Activated naive CD4-positive, alpha-beta T cell treated with anti-CD3 and anti-CD28 coated beads, Interleukin-2, amount 50 U/mL, for 72 hours (primary cell): ENCODE measurements at places on chromosomes 11 and 22. TPM values are rescaled to one million over a fixed set of nuclear protein-coding genes. Genes with fewer than 3 reads are reported as not detected.

DNA sequence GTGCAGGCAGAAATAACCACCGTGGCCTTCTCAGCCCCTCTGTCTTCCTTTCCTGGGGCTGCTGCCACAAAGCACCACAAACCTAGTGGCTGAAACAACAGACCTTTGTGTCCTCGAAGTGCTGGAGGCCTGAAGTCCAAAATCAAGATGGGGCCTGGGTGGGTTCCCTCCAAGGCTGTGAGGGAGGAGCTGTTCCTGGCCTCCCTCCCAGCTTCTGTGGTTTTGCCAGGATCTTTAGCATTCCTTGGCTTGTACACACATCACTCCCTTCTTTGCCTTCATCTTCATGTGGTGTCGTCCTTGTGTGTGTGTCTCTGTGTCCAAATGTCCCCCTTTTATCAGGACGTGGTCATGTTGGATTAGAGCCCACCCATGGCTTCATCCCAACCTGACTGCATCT is 29.0 kb upstream of the PARVG start:
- DNase-seq: no peak

- DNase-seq: no peak
Observed at GRCh38 chr22:16932577-16932976, 75.4 kb downstream of the GAB4 start.

- no peak for DNase-seq
Observed at GRCh38 chr11:98411777-98412176, 609.0 kb upstream of the CNTN5 start.

GRCh38 chr22:22244316-22245250 is at the start of gene VPREB1:
Gene VPREB1 (plus strand): TSS chr22:22244786. CDS start chr22:22244814, 28 bp downstream.
- no peak for DNase-seq

DNA sequence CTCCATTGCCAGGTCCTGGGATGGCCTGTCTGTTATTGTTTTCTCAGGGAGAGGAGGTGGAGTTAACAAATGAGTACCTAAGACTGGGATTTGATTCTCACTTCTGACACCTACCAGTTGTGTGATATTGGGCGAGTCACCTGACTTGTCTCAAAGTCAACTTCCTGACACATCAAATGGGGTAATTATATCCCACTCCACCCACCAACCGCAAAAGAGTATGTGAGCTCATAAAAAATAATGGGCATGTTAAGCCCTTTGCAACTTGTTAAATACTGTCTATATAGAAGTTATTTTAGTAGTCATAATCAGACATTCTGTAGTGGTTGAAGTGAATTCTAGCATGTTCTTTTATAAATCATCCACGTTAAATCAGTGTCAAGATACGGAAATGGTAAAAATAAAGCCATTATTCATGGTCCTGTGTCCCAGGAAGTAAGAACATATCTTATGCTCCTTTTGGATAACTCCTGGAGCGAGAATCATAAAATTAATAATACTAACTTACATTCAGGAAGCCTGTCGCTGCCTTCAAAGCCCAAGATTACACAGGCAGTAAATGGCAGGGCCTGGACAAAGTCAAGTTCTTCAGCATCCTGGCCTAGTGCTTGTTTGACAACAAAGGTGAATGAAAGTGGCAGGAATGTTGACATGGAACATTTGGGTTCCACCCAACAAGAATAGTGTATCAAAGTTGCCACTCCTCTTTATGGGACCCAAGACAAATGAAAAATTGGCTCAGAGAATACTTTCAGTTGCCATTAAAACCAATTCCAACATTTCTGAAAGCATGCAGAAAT is 54.3 kb downstream of the SYTL2 start:
- no peak for DNase-seq

- DNase-seq: no peak
Observed at GRCh38 chr11:1754376-1755150, 4.2 kb upstream of the IFITM10 start.

DNA sequence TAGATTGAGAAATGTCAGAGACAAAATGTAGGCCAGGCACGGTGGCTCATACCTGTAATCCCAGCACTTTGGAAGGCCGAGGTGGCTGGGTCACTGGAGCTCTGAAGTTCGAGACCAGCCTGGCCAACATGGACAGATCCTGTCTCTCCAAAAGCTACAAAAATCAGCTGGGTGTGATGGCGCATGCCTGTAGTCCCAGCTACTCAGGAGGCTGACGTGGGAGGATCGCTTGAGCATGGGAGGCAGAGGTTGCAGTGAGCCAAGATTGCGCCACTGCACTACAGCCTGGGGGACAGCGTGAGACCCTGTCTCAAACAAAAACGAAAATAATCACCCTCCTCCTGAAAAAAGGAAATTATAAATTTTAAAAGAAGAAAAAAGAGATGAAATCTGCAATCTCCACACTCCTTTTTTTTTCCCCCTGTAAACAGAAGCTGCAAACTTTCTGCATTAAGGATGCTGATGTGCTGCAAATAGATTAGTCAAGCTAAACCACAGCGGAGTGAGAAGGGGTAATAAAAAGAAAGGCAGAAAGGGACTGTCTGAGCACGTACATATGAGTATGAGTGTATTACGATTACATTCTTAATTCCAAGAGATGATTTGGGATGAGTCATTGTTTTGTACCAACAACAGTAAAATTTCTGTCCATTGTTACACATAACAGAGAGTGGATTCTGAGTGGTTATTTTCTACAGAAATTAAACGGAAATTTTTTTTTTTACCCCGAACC is 87.3 kb downstream of the SIK3 start:
- DNase-seq: no peak

DNA sequence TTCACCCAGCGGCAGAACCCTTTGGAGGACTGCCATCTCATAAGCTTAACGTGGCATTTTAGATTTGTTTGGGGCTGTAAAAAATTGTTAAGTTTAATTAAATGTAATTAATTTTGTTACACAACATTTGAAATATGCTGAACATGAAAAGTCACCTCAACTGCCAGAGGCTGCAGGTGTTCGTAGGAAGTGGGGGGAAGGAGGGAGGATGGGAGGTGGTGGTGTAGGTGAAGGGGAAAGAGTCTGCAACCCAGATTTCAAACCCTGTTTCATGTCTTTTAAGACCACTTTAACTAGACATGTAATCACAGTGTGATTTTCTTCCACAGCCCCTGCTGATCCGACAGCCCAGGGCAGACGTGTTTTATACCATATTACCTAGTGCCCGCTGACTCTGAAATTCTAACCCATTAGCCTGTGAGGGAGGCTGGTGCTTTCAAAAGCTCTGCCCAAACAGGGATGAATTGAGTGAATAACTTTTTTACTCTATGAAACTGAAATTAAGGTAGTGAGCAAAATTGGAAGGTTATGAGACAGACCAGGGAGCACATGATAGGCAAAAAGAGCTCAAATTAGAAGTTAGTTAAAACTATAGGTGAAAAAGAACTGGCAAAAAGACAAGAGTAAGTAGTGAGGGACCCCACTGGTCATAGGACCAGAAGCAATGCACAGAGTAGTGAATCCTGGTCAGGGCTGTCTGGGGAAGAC is 279.8 kb downstream of the DDX10 start:
- DNase-seq: no peak

- peak; percentile 20 for DNase-seq
Observed at GRCh38 chr22:49735411-49735900, 92.2 kb downstream of the BRD1 start.

GRCh38 chr11:80916173-80916798 is 1475.5 kb upstream of the TENM4 start:
- DNase-seq: no peak

DNA sequence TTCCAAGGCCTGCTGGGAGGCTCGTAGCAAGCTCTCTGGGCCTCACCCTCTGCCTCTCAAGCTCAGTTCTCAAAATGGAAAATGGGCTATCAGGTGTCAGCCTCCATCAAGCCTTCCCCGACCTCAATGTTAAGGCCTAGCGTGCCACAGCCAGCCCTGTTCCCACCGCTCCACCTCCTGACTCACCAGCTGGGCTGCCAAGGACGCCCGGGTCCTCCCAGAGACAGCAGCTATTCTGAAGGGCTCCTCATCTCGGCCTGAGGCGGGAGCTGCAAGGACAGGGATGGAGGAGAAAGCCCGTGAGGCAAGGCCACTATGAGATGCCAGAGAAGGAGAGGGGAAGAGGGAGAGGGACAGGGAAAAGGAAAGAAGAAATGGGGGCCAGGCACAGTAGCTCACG is 19.9 kb downstream of the ARAP1 start:
- no peak for DNase-seq

DNA sequence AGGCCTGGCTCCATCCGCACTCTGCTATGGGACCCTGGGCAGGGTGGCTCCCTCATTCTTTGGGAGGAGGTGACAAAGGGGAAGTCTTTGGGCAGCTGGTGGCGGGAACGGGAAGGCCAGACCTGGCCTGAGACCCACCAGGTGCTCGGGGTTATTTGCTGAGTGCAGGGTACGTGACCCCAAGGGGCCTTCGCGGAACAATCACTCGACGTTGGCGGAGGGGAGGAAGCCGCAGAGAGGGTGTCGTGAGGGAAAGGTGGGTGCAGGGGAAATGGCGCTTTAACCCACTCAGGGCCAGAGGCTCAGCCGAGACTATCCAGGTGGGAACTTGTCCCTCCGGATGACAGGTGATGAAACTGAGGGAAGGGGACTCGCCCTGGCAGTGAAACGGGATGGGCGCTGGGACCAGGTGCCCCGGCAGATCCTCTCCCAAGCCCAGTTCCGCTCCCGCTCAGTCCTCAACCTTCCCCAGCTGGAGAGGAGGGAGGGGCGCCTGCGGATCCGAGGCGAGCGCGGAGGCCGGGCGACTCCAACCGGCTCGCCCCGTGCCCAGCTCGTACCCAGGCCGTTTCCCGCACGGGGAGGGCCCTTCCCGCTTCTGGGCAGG is 911 bp downstream of the A4GALT start:
- DNase-seq: no peak

- DNase-seq: no peak
Observed at GRCh38 chr22:48849219-48849912, 978.3 kb downstream of the BRD1 start.

- peak; percentile 75 for DNase-seq
Observed at GRCh38 chr11:73242251-73243092, 24.4 kb downstream of the P2RY2 start.

DNA sequence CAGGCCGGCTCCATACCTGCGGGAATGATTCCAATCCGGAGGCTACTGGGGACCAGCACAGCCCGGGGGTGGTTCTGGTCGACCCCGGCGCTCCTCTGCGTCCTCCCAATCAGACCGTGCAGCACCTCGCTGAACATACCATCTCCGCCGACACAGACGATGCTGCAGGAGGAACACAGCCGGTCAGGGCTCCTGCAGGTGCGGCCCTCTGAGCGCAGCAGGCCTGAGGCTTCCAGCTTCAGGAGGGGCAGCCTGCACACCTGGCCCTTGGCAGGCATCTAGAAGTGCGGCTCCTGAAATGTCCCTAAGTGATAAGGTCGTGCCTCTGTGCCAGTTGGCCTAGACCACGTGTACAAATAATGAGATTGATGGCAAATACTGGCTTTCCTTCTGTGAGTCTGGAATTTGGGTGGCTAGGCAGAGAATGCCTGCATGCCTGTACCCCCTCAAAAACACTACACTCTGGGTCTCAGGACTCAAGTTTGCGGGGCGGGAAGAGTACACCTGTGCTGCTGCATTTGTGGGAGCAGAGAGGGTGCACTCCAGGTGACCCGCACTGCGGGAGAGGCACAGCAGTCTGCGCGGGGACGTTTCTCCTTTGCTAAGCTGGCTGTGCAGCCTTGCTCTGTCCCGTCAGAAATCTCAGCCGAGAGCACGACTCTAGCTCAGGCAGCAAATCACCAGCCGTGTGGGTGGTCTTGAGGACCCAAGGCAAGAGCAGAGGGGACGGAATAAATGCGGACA is 30.1 kb downstream of the CERK start:
- no peak for DNase-seq

DNA sequence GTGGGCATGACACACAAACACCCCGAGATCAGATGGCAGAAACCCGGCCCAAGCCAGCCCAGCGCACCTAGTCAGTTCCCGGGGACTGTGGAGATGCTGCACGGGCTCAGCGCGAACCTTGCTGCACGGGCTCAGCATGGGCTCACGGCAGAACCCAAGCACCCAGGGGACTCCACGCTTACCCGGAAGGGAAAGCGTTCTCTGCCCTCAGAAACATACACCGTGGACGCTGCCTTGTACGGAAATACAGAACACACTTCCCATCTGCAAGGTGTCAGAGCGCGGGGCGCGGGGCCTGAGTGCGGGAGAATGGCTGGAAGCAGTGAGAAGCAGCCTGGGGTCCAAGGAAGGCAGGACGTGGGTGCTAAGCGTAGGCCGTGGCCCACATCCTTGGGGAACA is 319.9 kb downstream of the NTM start:
- no peak for DNase-seq

- DNase-seq: no peak
Observed at GRCh38 chr11:65280646-65281045, 18.9 kb downstream of the POLA2 start.

GRCh38 chr22:38602166-38602565 is 32.2 kb upstream of the DMC1 start:
- no peak for DNase-seq

- no peak for DNase-seq
Observed at GRCh38 chr11:128437136-128437535, 150.2 kb downstream of the ETS1 start.

GRCh38 chr11:12196308-12196707 is 85.9 kb downstream of the MICAL2 start:
- DNase-seq: no peak

GRCh38 chr11:75470476-75471080 is 37.6 kb upstream of the KLHL35 start:
- no peak for DNase-seq

YPEL1 gene
- total RNA-seq: 4.9 TPM

TBC1D22A gene
- total RNA-seq: 50.8 TPM

BTG4 gene
- total RNA-seq: not detected

EIF3D gene
- total RNA-seq: 264 TPM

MYO18B gene
- total RNA-seq: 5.9 TPM

SAMM50 gene
- total RNA-seq: 51.1 TPM

GDPD5 gene
- total RNA-seq: 13.4 TPM

DRD4 gene
- 5.6 TPM for total RNA-seq

VSIG2 gene
- not detected for total RNA-seq

MYO7A gene
- total RNA-seq: not detected

BCO2 gene
- 5.3 TPM for total RNA-seq

SYCE3 gene
- 3.9 TPM for total RNA-seq

MPPED2 gene
- 0.54 TPM for total RNA-seq

OVOL1 gene
- not detected for total RNA-seq
